ENCODE measurements at places on chromosomes 11 and 22.

DNA sequence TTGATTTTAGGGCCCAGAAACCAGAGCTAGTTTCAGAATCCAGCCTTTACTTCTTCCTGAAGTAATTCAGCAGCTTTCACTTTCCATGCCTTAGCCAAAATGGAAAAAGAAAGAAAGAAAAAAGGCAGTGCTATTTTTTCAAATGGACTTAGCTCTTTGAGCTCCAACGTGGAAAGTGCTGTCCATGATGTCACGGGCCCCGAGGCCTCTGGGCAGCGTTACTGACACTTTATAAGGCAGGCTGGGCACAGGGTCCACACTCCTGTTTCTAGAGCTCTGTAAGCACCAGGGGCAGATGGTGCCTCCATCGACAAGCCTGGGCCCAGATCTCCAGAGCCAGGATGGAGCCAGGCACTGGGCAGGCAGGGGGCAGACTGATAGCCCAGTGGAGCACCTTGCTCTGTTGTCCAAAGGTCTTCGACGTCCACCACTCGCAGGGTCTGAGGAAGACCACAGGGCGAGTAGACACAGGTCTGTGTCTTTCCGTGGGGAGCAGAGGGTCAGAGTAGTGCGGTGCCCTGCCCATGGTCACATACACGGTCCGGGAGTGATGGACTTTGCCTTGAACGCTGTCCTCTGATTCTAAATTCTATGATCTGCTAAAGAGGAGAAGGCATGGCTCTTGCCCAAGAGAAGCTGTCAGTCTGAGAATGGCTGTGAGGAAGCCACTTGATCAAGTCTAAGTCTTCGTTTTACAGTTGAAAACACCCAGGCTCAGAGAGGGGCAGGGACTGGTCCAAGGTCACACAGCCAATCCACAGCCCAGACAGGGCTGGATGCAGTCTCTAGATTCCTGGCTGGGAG lies 22.0 kb upstream of the WNT11 start:
- DNase-seq = no peak

DNA sequence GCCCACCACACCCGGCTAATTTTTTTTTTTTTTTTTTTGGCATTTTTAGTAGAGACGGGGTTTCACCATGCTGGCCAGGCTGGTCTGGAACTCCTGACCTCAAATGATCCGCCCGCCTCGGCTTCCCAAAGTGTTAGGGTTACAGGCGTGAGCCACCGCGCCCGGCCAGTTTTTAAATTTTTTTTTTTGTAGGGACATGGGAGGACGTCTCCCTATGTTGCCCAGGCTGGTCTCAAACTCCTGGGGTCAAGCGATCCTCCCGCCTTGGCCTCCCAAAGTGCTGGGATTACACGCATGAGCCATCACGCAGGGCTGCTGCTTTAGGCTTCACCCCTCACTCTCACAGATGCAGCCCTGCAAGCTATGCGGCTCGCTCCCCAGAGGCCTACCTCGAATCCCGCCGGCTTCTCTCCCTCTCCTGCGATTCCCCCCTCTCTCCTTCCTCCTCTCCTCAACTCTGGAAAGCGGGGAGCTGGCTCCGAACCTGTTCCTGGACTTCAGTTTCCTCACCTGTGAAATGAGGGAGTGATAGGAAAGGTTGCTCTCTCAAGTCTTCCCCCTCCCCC lies 926 bp downstream of the CCDC157 start:
- no peak for DNase-seq

DNA sequence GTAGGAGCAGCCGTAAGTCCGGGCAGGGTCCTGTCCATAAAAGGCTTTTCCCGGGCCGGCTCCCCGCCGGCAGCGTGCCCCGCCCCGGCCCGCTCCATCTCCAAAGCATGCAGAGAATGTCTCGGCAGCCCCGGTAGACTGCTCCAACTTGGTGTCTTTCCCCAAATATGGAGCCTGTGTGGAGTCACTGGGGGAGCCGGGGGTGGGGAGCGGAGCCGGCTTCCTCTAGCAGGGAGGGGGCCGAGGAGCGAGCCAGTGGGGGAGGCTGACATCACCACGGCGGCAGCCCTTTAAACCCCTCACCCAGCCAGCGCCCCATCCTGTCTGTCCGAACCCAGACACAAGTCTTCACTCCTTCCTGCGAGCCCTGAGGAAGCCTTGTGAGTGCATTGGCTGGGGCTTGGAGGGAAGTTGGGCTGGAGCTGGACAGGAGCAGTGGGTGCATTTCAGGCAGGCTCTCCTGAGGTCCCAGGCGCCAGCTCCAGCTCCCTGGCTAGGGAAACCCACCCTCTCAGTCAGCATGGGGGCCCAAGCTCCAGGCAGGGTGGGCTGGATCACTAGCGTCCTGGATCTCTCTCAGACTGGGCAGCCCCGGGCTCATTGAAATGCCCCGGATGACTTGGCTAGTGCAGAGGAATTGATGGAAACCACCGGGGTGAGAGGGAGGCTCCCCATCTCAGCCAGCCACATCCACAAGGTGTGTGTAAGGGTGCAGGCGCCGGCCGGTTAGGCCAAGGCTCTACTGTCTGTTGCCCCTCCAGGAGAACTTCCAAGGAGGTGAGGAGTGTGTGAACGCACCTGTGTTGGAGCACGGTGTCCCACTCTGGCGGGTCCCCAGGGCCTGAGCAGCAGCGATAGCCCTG lies at the start of gene TAGLN:
TAGLN (plus strand) TSS at position 318 of the 863 bp plus-strand sequence. CDS start 3,644 bp downstream, outside the sequence.
- no peak for DNase-seq

GRCh38 chr22:50310031-50310722 lies 2.7 kb upstream of the PLXNB2 start:
- DNase-seq = no peak

DNA sequence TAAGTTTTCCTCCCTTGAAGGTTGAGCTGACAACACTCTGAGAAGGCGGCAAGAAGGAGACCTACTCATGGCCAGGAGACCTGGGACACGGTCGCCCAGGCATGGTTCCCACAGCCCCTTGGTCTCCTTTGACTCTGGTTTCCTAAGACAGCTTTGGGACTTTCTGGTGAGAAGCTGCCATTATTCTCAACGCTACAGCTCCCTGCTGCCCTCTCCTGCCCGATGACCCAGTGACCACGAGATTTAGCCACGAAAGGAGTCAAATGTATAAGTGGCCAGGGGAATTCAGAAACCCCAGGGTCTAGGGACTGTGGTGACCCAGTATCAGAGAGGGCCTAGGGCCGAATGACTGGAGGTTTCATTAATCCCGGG lies 699 bp upstream of the SDF2L1 start:
- no peak for DNase-seq

GRCh38 chr11:86577644-86578636 lies 94.5 kb downstream of the ME3 start:
- no peak for DNase-seq

DNA sequence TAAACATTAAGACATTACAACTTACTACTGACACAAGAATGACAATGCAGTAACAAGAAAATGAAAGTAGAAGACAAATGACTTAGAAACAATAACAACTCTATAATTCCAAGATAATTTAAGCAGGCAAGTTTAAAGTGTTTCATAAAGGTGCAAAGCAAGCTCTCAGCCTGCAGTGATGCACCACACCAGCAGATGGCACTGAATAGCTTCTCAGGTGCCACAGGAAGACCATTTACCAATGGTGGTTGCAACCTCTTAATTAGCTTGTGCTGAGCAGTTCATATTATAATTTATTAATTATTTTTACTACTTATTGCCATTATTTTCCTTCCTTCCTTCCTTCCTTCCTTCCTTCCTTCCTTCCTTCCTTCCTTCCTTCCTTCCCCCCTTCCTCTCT lies 60.6 kb downstream of the NXPE2 start:
- DNase-seq = peak; percentile 18

DNA sequence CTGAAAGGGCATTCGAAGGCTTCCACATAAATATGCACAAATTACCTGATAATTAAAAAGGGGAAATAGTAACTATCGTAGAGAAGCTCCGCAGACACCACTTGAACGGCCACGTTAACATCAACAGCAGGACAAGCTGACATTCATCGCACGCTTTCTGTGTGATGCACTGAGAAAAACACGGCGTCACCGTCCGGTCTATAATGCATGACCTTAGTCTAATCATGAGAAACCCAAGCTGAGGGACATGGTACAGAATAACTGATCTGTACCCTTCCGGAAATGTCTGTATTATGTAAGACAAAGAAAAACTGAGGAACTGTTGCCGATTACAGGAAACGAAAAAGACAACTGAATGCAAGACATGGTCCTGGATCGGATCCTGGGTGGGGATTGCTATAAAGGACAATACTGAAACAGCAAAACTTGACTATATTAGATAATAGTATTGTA lies 678 bp upstream of the RANGAP1 start:
- peak; percentile 47 for DNase-seq

GRCh38 chr11:135006800-135007199 lies 594.8 kb upstream of the B3GAT1 start:
- DNase-seq = no peak

DNA sequence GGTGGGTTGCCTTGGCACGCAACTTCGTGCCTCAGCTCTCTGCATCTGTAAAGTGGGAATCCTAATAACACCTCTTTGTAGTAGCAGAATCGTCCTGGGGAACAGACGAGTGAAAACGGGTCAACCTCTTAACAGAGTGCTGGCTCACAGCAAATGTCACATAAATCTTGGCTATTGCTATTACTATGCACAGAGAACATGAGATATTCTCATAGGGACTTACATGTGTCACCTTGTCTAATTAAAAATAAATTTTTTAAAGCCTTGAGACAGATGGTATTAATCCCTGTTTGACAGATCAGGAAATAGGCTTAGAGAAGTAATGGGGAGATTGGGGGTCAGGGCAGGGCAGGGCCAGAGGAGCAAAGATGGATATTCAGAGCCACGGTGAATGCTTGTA lies 44.3 kb upstream of the IGSF9B start:
- no peak for DNase-seq

GRCh38 chr11:6414874-6415328 lies 4.0 kb downstream of the APBB1 start:
- peak; percentile 30 for DNase-seq

DNA sequence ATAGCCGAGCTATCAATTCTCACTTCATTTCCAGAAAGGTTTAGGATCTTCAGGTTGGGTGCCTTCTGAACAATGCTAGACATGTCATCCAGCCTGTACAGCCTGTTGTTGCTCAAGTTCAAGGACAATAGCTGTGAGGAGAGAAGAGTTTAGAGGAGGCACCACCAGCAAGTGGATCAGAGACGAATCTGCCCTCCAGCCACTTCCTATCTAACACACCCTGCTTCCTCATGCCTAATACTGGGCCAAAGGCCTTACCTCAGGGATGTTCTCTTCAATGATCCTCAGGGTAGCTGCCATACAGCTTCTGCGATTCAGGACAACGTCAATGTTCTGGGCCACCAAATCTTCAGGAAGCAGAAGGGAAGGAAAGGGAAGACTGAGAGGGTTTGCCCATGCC lies 4.2 kb downstream of the NXF1 start:
- DNase-seq = no peak

DNA sequence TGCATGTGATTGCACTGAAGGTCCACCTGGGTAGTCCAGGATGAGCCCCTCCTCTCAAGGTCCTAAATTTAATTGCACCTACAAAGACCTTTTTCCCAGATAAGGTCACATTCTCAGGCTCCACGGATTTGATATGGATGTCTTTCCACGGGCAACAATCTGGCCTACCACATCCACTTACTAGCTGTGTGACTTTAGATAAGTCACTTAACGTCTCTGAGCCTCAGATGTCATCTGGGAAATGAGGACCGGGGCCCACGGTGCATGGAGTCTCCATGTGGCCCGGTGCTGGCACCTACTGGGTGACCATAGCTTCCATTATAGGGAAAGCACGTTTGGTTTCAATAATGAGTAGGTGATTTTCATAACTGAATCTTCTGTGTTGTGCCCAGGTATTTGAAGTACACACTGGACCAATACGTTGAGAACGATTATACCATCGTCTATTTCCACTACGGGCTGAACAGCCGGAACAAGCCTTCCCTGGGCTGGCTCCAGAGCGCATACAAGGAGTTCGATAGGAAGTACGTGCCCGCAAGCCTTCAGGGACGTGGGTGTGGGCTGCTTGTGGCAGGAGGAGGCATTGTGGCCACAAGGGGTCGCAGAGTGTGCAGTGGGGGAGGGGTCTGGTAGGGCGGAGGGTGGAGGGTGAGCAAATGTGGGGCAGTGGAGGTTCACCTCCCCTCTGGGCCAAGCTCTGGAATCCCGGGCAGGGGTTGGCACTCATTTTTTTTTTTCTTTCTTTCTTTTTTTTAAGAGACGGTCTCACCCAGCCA lies 55.7 kb downstream of the ARHGAP8 start:
- DNase-seq = no peak

- no peak for DNase-seq
Measured at GRCh38 chr11:1153951-1154493, 3.7 kb upstream of the MUC5AC start.

DNA sequence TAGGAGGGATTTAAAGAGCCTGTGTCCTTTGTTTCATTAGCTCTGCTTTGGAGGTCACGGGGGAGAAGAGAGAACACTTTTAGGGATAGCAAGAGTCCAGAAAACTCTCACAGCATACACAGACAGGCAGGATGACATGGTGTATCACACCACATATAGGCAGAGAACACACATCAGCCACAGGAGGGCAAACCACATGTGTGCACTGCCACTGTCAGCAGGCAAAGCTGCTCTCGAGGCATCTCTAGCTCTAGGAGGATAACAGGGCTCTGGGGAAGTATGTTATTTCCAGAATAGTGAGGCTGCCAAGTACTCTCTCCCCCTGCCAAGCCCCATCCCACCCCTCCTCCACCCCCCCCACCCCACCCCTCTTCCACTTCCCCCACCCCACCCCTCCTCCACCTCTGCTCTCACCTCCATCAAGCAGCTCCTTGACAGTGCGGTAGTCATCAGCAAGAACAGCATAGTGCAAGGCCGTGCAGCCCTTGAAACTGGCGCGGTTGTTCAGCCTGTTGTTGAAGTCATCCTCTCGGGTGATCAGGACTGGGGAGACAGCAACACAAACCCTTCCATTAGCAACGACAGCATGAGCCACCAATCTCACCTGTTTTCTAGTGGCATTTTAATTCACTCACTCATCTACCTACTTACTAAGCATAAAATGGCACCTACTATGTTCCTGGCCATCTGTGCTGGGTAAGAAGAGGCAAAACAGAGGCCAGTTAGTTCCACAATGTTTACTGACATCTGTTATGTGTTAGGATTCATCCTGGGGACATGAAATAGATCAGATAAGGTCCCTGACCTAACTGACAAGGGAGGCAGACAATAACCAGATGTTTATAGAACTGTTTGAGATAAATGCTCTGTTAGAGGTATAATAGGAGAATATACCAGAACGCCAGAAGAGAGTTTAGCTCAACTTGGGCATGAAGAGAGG lies 75.6 kb downstream of the CLPB start:
- no peak for DNase-seq

- DNase-seq = no peak
Measured at GRCh38 chr11:5489576-5490357, 1.3 kb downstream of the OR52D1 start.

DNA sequence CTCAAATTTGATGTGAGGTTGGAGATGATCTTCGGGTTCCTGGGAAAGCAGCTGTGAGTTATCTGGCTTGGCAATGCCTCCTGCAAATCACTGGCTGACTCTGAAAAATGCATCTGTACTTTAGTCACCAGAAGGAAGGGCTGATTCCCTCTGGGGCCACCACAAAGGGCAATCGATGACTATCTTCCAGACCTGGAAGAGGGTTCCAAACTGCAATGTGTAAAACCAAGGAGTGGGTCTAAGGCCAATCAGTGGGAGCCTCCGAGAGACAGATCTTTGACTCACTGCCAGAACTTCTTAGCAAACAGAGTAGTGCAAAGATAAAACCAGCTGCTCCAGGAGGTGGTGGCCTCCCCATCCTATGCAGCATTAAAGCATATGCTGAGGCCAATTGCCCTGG lies 29.1 kb upstream of the PAK1 start:
- DNase-seq = no peak
